Suppressor macrophage treated with lipopolysaccharide for 1 hour (primary cell): ENCODE measurements at places on chromosomes 6 and 20.
A peak's percentile ranks its signal among the peaks of the same experiment; 100 is the strongest.

GRCh38 chr20:32332614-32333013 is 25.5 kb upstream of the ASXL1 start:
- DNase-seq = peak; percentile 70

- no peak for DNase-seq
These were observed 152.0 kb downstream of the TSHZ2 start for GRCh38 chr20:53124075-53124551.

GRCh38 chr6:89133981-89134380 is 11.9 kb upstream of the PM20D2 start:
- DNase-seq = no peak

DNA sequence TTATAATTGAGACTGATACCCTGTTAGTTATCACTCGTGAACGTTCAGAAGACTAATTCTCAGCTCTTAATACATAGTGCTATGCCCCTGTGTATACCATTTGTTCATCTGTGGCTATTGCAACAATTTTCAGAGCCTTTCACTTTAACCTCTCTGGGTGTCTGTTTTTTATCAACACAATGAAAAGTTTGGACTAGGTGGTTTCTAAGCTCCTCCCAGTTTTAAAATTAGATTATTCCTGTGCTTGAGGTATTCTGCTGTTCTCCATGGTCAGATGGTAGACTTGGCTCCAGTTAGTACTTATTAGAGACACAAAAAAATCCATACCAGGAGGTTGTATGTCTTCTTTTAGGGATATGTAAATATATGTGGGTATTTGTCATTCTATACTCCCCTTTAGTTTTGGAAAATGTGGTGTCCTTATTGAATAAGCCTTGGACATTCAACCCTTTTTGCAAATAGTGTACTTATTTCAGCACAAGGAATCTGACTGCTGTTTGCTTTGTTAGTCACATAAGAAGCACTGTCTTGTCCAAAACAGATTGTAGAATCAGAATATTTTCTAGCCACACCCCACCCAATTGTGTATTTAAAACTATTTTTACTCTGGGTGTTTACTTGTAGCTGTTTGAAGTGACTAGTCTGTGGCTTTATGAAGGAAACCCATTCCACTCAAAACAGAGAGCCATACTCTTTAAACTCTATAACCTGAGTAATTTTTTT is 2.0 kb upstream of the COL10A1 start:
- no peak for DNase-seq

GRCh38 chr6:89048288-89048923 is 32.1 kb upstream of the PNRC1 start:
- no peak for DNase-seq

DNA sequence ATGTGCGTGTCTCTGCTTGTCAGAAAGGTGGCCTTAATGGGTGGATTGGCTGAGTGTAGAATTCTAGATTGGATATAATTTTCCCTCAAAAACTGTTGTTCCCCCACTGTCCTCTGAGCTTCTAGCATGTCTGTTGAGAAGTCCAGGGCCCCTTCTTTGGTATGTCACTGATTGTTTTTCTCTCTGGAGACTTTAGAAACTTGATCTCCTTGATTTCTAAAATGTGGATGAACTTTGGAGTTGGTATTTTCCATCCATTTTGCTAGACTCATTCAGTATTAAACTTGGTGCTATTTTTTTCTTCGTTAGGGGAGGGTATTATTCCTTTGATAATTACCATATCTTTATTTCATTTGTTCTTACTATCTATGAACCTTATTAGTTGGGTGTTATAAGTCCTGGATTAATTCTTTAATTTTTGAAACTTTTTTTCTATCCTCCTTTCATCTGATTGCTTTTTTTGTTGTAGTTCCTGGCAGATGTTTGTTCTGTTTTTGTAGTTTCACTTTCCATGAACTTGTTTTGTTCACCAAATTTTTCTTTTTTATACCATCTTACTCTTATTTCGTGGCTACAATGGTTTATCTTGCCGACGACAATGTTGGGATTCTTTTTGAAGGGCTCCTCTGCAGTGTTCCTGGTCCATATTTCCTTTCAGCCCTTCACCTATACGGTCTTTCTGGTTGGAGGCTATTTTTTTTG is 68.4 kb downstream of the ARID1B start:
- no peak for DNase-seq

DNA sequence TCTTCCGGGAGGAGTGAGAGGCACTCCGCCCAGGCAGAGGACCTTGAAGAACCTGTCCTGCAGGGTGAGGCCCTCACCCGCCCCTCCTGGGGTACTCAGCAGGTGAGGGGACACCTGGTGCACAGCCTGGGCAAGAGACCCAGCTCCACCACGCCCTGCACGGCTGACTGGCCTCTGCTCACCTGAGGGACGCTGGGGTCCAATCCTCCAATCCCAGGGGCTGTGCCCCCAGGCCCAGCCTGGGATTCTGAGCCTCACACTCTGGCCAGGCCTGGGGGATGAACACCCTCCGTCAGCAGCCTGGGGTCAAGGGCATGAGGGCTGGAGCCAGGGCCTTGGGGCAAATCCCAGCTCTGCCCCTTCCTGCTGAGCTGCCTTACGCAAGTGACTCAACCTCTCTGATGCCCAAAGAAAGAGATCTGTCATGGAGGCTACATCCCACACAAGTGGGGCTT is 149.9 kb upstream of the PTPN1 start:
- no peak for DNase-seq

DNA sequence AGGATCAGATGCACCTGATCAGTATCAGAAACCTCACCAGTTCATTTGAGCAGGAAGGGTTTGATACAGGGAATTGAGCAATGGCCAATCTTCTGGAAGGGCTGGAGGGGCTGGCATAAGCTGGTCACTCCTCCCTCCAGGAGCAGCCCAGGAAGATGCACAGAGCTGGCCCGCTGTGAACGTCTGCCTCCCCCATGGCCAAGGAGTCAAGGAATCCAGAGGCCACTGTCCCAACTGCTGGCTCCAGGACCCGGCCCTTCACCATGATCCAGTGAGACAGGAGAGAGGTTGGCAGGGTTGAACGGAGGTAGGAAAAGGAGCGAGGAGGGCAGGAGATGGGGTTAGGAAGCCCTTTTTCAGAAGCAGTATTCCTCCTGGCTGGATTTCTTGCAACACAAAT is 113.9 kb upstream of the CST7 start:
- no peak for DNase-seq

GRCh38 chr6:27617046-27617687 is 144.3 kb upstream of the ZNF184 start:
- no peak for DNase-seq

DNA sequence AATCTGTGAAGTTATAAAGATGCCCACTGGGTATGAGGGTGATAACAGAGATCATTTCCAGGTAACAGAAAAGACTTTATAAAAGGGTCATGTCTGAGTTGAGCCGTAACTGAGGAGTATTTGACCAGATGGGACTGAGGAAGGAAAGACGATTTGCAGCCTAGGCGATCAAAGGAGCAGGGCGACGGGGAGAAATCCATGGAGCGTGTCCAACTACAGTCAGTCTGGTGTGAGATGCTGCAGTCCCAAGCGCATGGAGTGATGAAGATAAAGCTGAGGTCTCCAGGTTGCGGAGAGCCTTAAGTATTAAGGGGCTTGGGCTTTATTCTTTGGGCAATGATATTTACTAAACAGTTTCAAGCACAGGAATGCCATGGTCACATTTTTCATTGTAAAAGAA is 166.7 kb downstream of the PRKN start:
- no peak for DNase-seq

- no peak for DNase-seq
These were observed 211.9 kb downstream of the OR2B2 start for GRCh38 chr6:27700337-27700736.

- DNase-seq = no peak
These were observed 420.3 kb upstream of the FLRT3 start for GRCh38 chr20:14757728-14758127.

DNA sequence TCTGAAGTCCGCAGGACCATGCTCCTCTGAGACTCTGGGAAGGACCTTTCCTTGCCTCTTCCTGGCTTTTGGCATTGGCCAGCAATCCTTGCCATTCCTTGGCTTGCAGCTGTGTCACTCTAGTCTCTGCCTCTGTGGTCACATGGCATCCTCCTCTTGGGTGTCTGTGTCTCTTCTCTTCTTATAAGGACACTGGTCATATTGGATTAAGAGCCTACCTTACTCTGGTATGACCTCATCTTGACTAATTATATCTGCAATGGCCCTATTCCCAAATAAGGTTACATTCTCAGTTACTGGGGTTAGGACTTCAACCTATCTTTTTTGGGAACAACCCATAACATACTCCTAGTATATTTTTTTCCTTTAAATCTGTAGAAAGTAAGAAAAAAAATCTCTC is 49.9 kb upstream of the GTSF1L start:
- DNase-seq = no peak

GRCh38 chr20:3222635-3223600 is 13.6 kb downstream of the ITPA start:
- DNase-seq = no peak

- DNase-seq = no peak
These were observed 119.3 kb upstream of the CST7 start for GRCh38 chr20:24829649-24830370.

DNA sequence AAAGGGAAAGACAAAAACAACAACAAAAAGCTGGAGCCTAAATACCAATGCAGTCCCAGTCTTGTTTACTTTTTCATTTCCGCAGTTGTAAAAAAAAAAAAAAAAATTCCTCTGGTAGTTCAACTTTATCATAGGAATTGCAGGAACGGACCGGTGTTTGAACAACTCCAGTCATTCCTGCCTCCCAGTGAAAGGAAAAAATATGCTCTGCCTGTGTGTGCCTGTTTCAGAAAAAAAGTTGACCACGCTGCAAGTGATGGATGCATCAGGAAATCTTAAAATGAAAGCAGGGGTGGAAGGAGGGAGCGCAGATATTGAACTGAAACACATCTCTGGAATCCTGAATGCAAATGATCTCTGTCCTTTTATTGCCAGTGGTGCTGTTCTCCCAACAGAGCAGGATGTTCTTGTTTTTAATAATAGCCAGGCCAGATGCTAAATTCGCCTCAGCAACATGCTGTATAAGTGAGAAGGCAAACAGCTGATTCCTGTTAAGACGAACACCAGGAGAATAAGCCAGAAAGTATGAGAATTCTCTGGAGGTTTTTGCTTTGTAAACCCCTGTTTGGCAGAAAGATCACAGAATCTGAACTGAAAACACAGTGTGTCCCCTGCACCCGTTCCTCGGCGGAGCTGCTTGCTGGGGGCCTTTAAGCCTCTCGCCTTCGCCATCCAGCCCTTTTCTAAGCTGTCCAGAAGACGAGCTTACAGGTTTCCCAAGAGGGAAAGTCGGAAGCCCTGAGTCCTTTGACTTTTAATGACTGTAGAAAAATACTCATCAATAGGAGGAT is 178.4 kb upstream of the SUPT3H start:
- DNase-seq = no peak

GRCh38 chr6:121595646-121596045 is 160.2 kb downstream of the GJA1 start:
- DNase-seq = no peak

- peak; percentile 60 for DNase-seq
These were observed 195.2 kb downstream of the BACH2 start for GRCh38 chr6:90101403-90101802.

- DNase-seq = no peak
These were observed 22.7 kb downstream of the PTPRT start for GRCh38 chr20:43167021-43167420.

DNA sequence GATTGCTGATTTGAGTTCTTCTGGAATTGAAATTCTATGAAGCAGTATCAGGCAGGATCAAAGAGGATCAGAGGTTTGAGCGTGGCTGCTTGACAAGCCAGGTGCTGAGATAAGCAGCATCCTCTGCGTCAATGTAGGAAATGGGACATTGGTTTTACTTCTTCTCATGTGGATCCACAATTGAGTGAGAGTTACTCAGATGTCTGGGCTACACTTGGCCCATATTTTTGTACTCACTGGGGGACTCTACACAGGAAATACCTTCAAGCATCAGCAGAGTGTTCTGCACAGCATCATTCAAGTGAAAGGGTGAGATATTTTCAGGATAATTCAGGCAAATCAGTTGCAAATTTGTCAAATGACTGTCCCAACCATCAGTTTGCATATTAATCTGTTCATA is 613.9 kb upstream of the ARID1B start:
- no peak for DNase-seq

DNA sequence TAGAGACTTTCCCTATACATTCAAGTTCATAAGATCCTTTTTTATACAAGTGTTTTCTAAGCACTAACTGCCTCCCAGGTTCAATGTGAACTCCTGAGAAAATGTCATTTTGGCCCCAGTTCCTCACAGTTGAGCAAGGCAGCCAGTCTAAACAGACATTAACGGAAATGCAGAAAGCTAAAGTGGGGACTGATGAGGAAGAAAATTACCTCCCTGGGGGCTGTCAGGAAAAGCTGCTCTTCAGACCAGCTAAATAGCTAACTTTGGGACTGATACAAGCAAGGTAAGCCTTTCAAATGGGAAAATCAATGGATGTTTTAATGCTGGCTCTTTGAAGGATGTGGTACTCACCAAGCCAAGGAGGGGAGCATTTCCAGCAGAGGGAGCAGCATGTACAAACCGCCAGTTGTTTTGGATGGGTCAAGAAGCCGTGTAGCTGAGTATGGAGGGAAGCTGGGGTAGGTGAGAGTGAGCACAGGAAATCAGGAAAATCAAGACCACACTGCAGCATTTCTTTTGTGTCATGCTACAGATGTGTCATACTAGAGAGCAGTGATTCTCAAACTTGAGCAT is 180.8 kb upstream of the CHD6 start:
- no peak for DNase-seq

DNA sequence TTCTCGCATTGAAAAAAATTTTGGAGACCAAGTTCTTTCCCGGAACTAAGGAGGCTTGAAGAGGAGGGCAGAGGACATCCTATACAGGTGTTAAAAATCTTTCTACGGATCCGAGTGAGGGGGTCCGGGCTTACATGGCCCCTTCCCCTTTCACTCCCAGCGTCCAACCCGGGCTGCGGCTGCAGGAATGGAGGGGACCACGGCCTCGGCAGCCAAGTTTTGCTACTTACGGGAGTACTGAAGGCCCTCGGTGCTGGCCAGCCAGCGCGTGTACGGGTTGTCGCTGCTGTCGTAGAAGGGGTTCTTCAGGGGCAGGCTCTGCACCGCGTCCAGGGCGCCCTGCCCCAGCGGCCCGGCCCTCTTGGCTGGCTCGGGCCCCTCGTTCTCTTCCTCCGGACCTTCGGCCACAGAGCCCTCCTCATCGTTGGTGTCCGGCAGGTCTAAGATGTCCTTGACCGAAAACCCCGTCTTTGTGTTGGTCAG is 642 bp downstream of the NKX2-2 start:
- no peak for DNase-seq

DNA sequence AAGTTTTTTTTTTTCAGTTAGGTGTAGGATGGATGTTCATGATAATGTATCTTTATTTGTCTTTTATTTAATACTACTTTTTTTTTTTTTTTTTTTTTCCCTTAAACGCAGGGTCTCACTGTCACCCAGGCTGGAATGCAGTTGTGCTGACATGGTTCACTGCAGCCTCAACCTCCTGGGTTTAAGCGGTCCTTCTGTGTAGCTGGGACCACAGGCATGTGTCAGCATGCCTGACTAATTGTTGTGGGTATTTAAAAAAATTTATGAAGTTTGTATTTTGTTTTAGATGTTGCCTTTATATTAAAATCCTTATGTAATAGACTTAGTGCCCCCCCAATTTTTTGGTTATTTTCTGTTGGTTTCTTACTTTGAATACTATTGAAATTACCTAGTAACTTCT is 42.6 kb downstream of the NCOA3 start:
- no peak for DNase-seq

GRCh38 chr6:117344444-117345291 is 79.3 kb downstream of the VGLL2 start:
- no peak for DNase-seq

- DNase-seq = no peak
These were observed 30.2 kb upstream of the DACT2 start for GRCh38 chr6:168349718-168350210.

GRCh38 chr20:48298851-48299484 is 513.7 kb upstream of the SULF2 start:
- DNase-seq = no peak
